Stimulated activated CD8-positive, alpha-beta memory T cell treated with anti-CD3 and anti-CD28 coated beads, Interleukin-4, amount 100 ng/mL, for 4 hours (primary cell): ENCODE measurements at places on chromosomes 2 and 18.

GRCh38 chr2:55862246-55862645 is 61.3 kb downstream of the EFEMP1 start:
- no peak for DNase-seq

GRCh38 chr18:3791238-3791637 is 341.3 kb downstream of the TGIF1 start:
- DNase-seq, result no peak

DNA sequence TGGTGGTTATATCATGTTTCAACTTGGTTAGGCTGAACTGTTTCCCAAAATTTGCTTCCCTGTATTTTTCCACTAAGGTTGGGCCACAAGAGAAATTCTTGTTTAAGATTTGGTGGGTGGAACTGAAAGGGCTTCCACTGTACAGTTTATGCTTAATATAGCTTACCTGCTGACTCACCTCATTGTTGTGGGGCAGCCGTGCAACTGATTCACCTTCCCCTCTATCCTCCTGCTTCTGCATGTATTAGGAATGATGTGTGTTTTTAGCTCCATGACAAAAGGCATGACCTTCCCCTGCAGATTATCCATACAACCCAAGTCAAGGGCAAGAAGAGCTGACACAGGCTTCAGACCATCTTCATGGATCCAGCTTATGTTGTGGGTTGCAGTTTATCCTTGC is 98.4 kb upstream of the GULP1 start:
- no peak for DNase-seq

DNA sequence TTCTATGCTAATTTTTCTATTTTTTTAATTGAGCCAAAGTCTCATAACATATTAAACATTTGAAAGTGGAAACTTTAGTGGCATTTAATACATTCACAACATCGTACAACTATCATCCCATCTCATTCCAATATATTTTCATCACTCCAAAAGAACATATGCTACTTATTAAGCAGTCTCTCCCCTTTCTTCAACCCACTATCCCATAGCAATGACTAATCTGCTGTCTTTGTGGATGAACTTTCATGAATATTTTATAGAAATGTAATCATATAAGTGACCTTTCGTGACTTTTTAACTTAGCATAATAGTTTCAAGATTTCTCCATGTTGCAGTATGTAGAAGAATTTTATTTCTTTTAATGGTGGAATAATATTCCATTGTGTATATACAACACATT is 90.3 kb downstream of the CCDC178 start:
- DNase-seq, result no peak

GRCh38 chr2:160584972-160585494 is 91.4 kb upstream of the RBMS1 start:
- DNase-seq, result no peak

DNA sequence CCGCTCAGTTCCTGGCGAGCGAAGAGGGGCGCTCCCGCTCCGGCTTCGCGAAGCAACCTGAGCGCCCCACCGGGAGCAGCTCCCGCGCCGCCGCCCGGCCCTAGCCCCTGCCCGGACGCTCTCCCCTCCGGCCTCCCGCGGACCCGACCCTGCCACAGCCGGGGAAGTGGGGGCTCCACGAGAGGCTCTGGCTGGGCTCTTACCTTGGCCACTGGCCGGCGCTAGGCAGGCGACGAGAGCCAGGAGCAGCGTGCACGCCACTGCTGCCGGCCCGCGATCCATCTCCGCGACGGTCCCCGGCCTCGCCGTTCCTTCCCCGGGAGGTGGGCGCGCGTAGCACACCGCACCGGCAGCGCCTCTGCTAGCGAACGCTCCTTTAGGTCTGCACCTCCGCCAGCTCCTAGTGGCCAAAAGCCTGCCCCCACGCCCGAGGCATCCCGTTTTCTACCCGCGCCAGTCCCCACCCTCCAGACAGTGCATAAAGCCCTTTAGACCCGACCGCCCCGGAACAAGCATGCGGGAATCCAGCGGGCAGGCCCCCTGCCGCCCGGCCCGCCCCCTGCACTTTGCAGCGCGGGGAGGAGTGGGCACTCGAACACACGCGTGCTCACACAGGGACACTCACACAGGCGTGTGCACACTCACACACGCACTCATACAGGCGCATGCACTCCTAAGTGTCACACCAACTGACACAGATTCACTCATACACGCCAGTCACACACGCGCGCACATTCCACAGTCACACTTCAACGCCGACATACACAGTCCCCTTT is at the start of gene LRP2:
TSS of gene LRP2 (minus strand) at position 417 of the 776 bp plus-strand sequence. CDS start at position 282, 135 bp downstream.
- DNase-seq, result no peak

GRCh38 chr2:72263776-72264060 is 116.1 kb upstream of the CYP26B1 start:
- DNase-seq, result no peak

DNA sequence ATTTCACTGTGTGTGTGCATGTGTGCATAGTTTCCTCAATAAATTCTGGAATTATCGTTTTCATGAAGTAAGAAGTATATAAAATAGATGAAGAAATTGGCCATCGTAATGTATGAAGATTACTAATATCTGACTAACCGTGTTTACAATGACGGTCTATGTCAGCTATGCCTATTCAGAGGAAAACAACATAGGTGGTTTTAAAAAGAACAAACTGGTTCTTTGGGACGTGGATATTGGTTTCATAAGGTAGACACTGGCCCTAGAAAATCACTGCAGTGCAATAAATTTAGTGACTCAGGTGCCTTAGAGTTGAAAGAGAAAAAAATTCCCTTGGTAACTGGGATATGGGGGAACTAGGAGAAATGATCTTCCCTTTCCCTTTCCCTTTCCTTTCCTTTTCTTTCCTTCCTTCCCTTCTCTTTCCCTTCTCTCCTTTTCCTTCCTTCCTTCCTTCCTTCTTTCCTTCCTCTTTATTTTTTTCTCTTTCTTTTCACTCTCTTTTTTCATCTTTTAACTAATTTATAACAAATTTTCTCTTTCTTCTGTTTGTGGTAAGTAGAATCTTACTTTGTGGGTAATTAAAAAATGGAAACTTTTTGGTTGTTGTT is 36.4 kb downstream of the MAP2 start:
- DNase-seq, result no peak

DNA sequence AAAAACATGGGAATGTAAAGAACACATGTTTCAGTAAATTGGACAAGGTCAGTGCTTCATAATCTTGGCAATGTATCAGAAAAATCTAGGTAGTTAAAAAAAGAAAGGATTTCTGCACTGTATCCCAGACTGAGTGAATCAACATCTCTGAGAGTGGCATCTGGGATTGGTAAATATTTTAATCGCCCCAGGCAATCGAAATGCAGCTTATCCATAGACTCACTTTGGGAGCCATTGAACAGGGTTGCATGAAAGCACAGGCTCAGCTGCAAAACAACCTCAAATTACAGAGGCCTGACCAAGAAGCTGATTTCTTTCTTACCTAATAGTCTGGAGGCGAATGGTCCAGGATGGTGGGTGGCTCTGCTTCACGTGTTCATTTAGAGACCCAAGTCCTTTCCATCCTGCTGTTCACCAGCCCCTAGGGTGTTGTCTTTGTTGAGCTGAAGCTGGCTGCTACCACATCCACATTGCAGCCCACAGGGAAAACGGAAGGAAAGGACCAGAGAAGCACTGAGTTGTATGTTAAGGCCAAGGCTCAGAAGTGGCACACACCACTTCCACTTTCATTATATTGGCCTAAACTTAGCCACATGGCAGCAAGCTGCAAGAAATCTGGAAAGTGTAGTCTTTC is 59.0 kb downstream of the MOGAT1 start:
- no peak for DNase-seq

DNA sequence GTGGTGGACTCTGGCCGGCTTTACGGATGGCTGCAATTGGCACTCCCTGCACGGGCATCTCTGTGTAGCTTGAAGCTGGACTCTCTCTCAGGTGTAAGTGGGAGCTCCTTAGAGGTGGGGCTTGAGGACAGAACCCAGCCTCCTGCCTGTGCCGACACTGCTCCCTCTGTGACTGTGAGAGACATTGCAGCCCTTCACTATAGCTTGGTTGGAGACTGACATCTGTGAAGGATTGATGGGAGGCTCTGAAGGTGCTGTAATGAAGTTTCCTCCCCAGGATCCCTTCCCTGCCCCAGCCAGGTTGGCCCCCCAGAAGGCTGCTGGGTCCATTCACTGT is 166.7 kb downstream of the SH3RF3 start:
- no peak for DNase-seq

- DNase-seq, result no peak
Measured at GRCh38 chr2:145352484-145352883, 832.6 kb upstream of the ZEB2 start.
